ENCODE measurements at places on chromosomes 2 and 18.

DNA sequence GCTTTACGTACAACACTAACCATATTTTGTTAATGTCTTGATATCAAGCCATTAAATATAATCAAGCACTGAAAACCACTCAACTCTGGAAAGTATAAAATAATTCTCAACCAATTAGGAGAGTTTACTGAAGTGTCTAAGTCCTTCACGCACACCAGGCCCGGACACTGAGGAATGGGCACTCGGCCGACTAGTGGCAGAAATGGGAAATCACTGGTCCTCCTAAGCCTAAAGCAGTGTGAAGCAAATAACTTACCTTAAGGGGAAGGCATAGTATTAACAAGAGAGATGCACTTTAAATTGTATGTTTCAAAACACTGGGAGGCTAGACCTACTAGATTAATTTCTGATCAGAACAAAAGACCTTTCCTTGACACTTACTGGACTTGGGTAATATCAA is 45.7 kb downstream of the FAM210A start:
- DNase-seq, result peak; percentile 18

GRCh38 chr2:240589850-240590525 is 3.5 kb downstream of the CAPN10 start:
- DNase-seq, result no peak

DNA sequence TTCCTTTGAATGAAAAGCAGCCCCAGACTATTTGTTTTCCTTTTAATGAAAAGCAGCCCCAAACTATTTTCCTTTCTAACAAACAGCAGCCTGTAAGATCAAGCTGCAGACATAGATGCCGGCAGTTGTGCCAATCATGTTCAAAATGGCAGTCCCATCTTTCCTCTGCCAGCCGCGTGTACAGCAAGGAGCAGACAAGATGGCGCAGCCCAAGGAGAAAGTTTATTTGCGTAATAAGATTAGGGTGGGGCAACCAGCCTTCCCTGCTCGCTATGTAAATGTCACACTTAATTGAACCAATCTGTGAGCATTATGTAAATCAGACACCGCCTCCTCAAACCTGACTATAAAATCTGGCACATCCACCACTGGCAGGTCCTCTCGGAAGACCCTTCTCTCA is 226.0 kb downstream of the TGIF1 start:
- DNase-seq, result no peak

- no peak for DNase-seq
Measured at GRCh38 chr18:25826823-25827222, 263.6 kb downstream of the SS18 start.

GRCh38 chr18:28432339-28432738 is 255.4 kb upstream of the CDH2 start:
- DNase-seq, result no peak

DNA sequence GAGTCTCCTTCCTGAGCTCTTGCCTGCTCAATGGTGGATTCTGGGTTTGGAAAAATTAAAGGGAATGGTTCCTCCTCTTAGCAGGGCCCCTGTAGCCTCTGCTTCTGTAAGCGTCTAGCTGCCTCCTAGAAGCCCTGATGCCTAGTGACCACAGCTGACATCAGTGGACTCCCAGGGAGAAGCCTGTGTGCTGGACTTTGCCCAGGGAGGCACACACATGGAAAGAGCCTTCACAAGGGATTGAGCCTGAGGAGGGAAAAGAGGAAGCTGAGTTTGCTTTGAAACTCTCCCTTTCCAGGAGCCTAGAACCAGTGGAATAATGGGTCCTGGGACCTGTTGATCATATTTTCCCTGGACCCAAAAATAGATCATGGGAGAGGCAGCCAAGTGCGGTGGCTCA is 1.4 kb upstream of the CFAP65 start:
- no peak for DNase-seq

DNA sequence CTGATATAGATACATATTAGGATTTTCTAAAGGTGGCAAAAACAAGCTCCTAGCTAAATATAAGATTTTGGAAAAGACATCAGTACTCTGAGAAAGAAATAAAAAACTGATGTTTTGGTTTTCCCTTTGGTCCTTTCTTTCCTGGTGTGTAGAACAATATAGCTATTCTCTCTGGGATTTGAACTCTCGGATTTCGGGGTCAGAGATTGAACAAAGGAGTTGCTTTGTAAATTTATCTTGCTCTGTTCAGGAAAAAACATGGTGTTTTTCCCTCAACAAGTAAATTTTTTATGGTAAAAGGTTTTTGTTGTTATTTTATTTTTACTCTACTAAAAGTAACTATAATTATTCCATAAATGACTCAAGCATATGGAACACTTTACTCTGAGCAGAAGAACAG is 889.3 kb downstream of the ERBB4 start:
- no peak for DNase-seq

DNA sequence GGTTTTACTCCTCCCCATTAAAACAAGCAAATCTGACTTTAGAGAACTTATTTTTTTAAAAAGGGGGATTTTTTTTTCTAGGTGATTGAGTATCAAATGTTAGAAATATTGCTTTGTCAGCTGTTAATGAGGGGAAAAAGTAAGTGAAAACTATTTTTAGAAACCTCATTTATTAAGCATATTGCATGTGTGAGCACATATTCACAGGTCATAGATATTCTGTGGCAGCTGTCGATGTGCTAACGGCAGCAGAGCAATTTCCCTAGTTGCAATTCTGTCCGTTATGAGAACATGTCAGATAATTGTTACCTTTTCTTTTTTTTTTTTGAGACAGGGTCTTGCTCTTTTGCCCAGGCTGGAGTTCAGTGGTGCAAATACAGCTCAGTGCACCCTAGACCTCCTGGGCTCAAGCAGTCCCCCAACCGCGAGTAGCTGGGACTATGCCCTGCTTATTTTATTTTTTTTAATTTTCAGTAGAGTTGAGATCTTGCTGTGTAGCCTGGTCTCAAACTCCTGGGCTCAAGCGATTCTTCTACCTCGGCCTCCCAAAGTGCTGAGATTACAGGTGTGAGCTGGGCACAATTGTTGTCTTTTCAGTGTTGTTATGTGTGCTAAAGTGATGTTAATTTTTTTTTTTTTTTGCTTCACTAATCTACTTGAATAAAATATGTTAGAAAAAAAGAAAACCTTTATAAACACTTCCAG is 69.8 kb downstream of the MTA3 start:
- DNase-seq, result no peak

DNA sequence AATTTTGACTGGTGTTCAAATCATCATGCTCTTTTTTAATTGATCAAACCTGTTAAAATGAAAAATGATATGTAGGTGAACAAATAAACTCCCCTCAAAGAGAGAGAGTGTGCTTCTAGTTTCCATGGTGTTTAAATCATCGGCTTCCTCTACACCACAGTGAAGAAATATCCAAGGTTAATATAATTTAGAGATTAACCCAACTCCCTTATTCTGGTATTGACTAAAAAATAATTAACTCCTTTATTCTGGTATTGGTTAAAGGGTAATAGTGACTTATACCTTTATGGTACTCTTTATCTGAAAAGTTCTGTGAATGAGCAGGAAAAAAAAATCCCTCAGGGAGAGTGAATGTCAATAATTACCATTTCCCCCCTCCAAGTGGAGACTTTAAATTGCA is 93.1 kb downstream of the SPATS2L start:
- DNase-seq, result no peak

DNA sequence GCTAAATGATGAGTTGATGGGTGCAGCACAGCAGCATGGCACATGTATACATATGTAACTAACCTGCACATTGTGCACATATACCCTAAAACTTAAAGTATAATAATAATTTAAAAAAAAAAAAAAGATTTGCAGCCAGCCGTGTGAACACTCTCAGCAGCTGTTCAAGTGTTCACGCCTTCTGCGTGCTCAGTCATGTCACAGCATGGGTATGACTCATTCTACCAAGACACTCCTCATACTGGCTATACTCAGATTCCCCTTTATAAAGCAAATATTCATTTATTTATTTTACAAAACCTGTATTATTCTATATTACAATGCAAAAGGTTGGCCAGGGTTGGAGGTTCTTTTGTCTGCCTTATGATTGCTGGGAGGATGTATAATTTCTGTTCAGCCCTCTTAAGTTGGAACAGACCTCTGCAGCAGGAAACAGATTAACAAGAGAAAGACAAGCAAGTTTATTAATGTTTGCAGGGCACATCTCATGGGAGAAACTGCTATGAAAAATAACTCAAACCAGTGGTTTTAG is 1230.6 kb upstream of the CHAC2 start:
- DNase-seq, result no peak

- DNase-seq, result no peak
Measured at GRCh38 chr18:22839340-22839821, 93.7 kb upstream of the RBBP8 start.

DNA sequence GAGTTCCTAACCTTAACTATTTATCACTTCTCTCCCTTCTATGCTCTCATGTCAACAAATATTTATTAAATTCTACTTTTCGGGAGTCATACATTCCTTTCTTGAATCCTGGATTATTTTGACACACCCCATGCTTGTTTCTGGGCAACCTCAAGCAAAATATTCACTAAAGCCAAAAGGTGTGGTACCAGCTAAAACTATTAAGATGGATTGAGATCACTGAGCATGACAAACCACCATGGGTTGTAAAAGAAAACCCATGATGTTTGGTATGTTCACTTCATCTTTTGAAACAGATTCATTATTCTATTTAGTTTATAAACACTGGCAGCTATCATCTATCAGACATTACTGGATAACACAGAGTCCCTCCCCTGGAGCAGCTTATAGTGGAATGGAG is 32.5 kb downstream of the DPP4 start:
- DNase-seq, result no peak

- peak; percentile 19 for DNase-seq
Measured at GRCh38 chr2:232831496-232831895, 38.6 kb upstream of the SNORC start.

DNA sequence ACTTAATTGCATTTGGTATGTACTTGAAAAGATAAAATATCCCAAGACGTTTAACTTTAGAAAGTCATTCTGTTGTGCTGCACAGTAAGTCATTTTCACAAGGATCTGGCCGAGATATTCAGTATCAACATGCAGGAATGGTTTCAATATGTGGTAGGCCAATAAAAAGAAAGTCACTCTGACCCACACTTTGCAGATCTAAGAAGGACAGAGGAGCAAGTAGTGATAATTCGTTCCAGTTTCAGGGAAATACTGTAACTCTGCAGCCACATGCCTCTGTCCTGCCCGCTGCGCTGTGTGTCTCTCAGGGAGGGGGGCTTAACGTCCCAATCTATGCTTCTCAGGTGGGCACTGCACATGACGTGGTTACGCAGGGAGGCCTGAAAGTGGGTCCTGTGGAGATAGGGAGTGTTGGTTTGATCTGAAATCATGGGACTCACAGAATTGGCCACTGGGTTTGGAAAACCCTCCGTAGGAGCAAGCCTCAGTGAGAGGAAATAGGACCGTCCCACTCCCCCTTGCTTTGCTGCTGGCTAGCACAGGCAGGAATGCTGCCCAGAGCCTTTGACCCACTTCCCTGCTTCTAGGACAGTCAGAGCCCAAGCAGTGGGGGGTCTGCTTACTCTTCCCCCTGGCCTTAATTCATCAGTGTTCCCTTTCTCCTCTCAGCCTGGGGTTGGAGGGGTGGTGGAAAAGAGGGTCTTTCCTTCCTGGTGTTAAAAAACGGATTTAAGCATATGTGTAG is 314.7 kb upstream of the SPRED2 start:
- DNase-seq, result peak; percentile 2

DNA sequence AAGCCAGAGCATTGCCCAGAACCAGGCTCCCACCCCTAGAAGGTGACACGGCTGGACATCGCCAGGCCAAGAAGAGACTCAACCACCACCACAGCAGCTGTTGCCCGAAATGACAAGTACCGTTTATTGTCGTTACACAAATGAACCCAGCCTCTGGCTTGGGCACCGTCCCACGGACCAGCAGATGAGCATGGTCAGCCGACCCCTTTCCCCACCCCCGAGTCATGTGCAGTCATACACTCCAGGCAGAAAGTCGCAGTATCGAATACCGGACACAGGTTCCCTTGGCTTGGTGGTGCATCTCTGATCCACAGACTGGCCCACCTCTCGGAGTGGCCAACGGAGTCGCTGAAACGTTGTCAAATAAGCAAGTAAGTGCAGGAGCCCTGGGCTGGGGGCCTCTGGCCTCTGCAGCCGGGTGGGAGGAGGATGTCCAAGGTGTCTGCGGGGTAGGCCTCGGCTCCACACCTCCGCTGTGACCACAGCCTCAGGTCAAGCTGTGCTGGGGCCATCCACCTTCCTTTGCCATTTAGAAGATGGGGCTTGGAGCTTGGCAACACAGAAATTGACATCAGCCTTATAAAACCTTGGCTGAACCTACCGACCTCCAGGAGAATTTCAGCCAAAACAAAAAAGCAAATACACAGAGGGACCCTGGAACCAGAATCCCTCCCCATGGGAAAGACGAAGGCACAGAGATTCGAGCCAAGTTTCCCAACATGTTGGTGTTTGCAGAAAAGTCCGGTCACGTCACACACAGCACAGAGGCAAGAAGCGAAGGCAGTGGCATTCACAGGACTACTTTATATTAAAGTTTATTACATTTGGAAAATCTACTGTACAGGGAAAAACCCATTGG is 24.0 kb downstream of the SDC1 start:
- DNase-seq, result no peak

- no peak for DNase-seq
Measured at GRCh38 chr2:82857967-82858366, 1601.1 kb downstream of the SUCLG1 start.

- DNase-seq, result peak; percentile 11
Measured at GRCh38 chr2:216603010-216603883, 30.0 kb upstream of the IGFBP2 start.

All from fibroblast of villous mesenchyme (primary cell).